ENCODE measurements at places on chromosomes 6 and 20. TPM values are rescaled to one million over a fixed set of nuclear protein-coding genes. Genes with fewer than 3 reads are reported as not detected.

FOXA2 gene
- total RNA-seq: 29.1 TPM

DNA sequence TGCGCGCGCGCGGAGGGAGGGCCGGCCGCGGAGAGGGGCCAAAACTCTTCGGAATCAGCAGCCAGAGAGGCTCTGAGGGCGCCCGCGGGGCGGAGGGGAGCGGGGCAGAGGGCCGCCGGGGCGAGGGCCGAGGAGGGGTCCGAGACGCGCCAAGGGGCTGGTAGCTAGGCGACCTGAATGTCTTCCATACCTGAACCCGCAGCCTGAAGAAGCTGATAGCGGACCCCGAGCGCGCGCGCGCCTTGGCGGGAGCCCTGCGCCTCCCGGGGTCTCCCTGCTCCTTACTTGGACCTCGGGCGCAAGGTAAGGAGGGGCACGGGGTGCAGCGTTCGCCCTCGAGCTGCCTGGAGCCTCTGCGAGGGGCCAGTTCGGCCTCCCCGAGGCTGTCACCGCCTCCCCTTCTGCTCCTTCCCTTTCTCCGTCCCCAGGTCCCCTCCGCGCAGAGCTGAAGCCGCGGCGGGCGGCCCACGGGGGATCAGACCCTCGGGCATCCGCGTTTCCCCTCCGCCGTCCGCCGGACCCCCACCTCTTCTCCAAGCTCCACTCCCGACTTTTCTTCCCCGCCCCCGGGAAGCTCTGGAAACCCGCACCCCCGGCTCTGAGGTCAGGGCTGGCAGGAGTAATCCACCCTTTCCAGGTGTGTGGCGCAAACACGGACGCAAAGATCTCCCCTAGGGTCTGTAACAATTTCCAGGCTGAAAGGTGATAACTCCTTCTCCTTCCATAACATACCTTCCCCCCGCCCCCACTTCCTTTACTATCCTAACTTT lies 13.1 kb upstream of the DEK start:
- peak overlapping the region; percentile 48 for H3K4me3 ChIP-seq
- no peaks in the 10 kb centered on the region for H3K4me1 ChIP-seq
- no peak overlapping the region for H3K27ac ChIP-seq
- no peak for DNase-seq
- H3K36me3 ChIP-seq: no peaks in the 10 kb centered on the region

DNA sequence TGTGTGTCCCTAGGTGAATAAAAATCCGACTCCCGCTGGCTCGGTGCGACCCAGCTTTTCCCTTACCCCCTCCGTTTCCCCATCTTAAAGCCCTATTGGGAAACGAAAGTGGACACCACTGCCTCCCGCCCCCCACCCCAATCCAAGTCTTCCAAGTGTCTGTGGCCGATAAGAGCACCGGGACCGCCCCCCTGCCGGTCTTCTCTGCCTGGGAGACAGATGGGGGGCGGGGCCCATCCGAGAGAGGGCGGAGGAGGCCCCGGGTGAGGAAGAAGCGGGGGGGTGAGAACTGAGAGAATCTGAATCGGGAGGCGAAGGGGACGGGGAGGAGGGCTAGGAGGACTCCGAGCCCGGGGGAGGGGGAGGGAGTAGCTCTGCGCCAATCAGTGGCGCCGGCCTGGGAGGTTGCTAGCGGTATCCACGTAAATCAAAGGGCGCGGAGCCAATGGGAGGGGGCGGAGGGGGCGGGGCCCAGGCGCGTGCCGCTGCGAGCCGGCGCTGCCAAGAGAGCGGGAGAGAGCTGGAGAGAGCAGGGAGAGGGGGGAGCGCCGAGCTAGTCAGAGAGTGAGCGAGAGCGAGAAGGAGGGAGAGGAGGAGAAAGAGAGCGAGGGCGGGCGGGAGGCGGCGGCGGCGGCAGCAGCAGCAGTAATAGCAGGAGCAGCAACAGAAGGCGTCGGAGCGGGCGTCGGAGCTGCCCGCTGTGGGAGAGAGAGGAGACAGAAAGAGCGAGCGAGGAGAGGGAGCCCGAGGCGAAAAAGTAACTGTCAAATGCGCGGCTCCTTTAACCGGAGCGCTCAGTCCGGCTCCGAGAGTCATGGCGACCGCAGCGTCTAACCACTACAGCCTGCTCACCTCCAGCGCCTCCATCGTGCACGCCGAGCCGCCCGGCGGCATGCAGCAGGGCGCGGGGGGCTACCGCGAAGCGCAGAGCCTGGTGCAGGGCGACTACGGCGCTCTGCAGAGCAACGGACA lies at the start of gene POU3F2:
Gene POU3F2, plus strand, starts transcription at position 515 of the 972 bp plus-strand sequence. Its CDS starts 300 bp downstream, at position 815.
- H3K27me3 ChIP-seq: peaks cover 96% of the 10 kb centered on the region

DNA sequence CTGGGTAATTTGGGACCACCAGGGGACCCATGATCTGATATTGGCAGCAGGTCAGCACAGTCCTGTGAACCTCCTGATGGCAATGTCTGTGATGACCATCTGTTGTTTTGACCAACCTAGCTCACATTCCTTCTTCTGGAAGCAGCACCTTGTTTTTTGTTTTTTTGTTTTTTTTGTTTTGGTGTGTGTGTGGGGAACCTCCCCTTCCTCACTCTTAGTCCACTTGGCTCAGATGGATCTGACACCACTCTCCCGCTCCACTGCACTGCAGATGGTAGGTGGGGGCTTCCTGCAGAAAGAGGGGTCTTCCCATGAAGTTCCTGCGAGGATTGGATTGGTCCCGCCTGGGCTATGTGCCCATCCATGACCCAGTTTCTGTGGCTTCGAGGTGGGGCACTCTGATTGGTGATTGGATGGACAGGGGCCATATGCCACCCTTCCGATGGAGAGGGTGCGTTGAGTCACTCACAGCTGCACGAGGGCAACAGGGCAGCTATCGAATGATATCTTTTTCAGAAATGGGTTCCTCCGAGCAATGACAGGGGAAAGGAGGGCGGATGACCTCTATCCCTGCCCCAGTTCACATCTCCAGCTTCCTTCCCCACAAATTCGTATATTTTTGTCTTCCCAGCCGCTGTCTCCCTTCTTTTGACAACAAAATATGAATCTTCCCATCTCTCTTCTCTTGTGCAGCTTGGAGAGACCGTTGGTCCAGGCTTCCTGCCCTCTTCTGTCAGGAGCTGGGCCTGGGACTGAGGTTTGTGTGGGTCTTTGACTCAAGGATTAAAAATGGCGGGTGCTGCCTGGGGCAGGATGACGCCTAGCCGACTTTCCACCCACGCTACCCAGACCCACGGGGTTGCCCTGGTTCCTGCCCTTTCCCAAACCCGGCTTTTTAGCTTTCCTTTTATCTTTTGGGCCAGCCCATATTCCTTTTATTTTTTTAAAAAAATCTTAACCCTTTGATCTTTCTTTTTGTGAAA lies 132.1 kb upstream of the KCNG1 start:
- no peak overlapping the region for H3K27ac ChIP-seq

- peak overlapping the region; percentile 29 for H3K27ac ChIP-seq
- H3K4me3 ChIP-seq: no peak overlapping the region
- no peaks in the 10 kb centered on the region for H3K4me1 ChIP-seq
- H3K27me3 ChIP-seq: no peaks in the 10 kb centered on the region
- DNase-seq: no peak
Measured at GRCh38 chr20:39850246-39850645, 838.8 kb downstream of the MAFB start.

C20orf204 gene
- 3.3 TPM for total RNA-seq

DNA sequence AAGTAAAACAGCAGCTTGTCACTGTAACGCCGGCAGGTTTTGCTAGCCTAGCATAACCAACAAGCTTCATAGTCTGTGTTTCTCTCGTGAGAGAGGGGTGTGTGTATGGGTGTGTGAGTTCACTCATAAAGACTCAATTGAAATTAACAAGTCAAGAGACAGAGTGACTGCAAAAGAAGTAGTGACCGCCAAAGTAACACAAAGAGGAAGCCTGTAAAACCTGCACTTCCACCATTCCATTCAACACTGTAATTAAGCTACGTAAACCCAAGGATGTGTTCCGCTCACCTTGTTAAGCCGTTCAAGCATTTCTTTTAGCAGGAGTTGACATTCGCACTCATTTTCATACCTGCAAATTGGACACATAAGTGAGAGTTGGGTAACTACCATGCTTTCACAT lies 6.6 kb downstream of the BFSP1 start:
- no peaks in the 10 kb centered on the region for H3K4me1 ChIP-seq
- no peak for DNase-seq
- H3K4me3 ChIP-seq: no peak overlapping the region
- no peaks in the 10 kb centered on the region for H3K27me3 ChIP-seq

DNA sequence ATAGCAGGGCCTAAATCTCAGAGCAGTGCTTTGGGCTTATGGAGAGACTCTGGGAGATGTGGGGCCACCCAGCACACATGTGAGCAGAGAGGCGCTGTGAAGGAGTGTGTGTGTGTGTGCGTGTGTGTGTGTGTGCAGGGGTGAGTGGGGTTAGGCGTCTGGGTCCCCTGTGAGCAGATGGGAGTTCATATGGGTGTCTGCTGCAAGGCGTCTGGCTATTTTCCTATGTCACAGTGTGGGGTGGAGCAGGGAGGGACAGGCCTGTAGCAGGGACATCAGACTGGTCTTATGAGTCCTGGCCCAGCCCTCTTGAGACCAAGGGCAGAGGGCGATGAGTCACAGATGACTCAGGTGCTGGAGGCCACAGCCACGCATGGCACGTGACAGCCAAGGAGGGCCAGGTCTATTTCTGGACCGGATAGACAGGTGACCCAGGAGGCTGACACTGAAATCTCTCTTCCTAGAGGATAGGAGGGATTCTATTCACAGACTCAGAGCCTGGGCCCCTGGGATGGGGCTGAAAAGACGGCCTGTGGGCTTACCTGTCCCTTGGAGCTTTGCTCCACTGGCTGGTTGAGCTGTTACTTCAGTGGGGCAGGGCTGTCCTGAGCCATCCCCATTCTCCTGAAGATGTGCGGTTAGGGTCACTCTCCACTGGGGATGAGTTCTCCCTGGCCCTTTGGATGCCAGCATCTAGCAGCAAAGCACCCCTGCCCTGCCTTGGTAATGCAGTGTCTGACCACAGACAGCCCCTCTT lies 28.9 kb downstream of the VEGFA start:
- H3K4me3 ChIP-seq: no peak overlapping the region
- H3K27me3 ChIP-seq: no peaks in the 10 kb centered on the region
- no peaks in the 10 kb centered on the region for H3K36me3 ChIP-seq
- H3K4me1 ChIP-seq: peaks cover 8% of the 10 kb centered on the region
- DNase-seq: peak; percentile 91

GRCh38 chr20:2692036-2692885 lies at the start of gene EBF4:
EBF4 (plus strand) TSS chr20:2692780; CDS start chr20:2693646, 866 bp downstream.
- H3K4me3 ChIP-seq: peak within 1 kb of the TSS; percentile 35
- H3K27ac ChIP-seq: peak within 1 kb of the TSS; percentile 7
- DNase-seq: no peak

TINAG gene
- total RNA-seq: 45.2 TPM

GDAP1L1 gene
- total RNA-seq: not detected

GRCh38 chr20:47802975-47803374 lies 17.7 kb upstream of the SULF2 start:
- H3K27me3 ChIP-seq: no peaks in the 10 kb centered on the region
- no peak for DNase-seq
- H3K4me3 ChIP-seq: no peak overlapping the region
- H3K36me3 ChIP-seq: no peaks in the 10 kb centered on the region
- no peaks in the 10 kb centered on the region for H3K4me1 ChIP-seq

All from colonic mucosa (tissue), 4 donors.